NCI-H1092 (cell line): ENCODE measurements at places on chromosomes 7 and 10.

- no peak for DNase-seq
Measured at GRCh38 chr10:132532749-132533560, 4.6 kb upstream of the INPP5A start.

DNA sequence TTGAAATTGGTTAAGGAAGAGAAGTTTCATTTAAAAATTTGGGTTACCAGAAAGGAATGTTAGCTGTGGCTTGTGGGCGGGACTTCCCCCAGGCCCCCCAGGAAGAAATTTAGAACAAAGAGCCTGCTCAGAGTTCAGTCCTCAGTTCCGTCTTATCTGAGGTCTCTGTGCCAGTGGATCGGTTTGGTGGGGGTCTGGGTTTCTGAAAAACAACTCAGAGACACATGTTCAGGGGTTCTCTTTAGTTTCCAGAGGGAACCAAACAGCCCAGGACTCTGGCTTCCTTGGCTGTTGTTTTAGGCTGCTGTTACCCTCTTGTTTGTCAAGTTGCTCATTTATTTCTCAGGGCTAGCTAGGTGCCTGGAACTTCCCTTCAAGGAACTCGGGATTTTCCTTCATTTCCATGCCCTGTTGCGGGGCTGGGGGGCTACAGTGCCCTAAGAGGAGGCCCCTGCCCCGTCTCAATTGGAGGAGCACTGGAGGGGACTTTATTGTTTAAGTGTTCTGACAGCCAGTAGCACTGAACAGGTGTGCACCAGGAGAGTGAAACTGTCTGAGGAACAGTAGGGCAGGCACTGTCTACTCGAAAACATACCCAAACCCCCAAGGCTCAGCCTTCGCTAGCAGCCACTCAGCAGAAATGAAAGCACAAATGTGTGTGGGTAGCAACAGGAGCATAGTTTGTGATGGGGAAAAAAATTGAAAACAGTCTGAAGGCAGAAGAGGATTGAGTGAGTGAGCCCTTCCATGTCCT, 59.9 kb downstream of the ALOX5 start:
- no peak for DNase-seq

- DNase-seq: no peak
Measured at GRCh38 chr7:120718361-120718760, 139.6 kb downstream of the TSPAN12 start.

GRCh38 chr10:83990126-83990525, 149.2 kb upstream of the GHITM start:
- DNase-seq: no peak

- no peak for DNase-seq
Measured at GRCh38 chr7:80439894-80440821, 71.7 kb downstream of the GNAT3 start.

GRCh38 chr10:29957236-29957635, 102.2 kb downstream of the JCAD start:
- DNase-seq: no peak

DNA sequence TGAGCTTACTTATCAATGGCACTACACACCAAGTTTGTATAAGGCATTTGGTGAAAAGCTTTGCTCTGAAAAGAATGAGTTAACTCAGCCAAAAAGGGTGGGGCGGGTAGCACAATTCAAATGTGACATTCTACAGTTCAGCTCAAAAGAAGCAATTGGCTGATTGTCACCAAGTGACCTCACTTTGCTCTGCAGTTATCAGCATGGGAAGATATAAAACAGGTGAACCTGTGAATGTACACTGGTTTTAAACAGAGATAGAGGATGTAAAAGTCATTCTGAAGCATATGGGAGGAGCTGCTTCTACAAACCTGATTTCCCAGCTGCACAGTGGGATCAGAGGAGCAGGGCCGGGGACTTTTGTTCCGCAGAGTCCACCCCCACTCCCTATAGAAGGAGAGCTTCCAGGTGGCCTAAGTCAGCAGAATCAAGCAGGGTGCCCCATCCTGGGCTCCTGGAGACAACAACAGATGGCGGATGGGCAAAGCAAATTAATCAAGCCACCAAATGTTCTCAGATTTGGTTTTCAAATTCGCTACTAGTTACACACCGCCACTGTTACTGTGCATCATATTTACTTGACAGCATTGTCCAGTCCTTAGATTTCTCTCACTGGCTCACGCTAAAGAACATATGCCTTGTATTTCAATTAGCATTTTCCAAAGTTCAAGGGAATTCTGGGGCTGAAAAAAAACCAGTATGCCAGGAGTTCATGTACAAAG, 27.5 kb upstream of the NPVF start:
- DNase-seq: no peak

GRCh38 chr7:29005406-29005805, 47.3 kb upstream of the TRIL start:
- DNase-seq: no peak

GRCh38 chr7:138590154-138590553, 111.0 kb downstream of the SVOPL start:
- DNase-seq: no peak

DNA sequence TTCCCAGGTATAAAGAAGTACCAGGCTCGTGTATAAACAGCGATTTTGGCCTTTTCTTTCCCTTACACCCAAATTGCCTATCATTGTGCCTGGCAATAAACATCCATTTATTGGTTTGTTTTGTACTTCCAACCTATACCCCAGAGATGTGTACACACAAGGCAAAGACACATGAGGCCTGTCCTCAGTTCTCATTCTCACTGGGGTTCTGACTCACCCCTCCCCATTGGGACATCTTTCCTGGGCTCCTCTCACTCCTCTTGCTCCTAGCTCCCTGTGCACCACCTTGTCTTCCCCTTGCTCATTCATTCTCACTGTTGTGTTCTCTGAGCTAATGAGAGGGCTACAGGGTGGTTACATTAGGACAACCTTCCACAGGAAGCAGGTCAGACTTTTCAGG, 240.7 kb downstream of the ANK3 start:
- no peak for DNase-seq

DNA sequence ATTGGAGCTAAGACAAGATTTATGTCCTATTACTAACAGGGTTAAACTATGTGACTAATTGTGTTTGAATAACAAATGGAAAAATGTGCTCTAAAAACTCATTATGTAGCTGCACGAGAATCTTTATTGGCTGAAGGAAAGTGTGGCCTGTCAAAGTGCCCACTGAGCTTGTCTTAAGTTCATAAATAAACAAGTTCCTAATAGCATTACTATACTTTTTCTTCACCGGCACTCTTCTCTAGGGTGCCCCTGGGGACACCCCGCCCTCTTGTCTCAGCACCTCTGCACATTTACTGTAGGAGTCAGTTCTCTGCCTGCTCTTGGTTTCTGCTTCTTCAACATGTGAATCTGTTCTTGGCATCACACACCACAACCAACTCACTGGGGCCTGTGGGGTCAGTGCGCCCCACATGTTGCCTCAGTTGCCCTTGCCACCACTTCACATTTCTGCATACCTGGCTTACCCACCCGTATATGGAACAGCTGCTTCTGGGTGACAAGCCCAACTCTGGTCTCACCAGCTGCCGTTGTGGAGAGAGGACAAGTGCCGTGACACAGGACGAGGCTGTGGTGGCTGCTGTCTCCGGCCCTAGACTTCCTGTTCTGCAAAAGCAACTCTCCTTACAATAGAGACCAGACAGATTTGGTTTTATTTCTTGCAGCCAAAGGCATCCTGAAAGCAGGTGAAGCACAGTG, 96.3 kb upstream of the DDC start:
- DNase-seq: no peak

GRCh38 chr10:69650589-69651261, 20.7 kb downstream of the FAM241B start:
- DNase-seq: no peak

DNA sequence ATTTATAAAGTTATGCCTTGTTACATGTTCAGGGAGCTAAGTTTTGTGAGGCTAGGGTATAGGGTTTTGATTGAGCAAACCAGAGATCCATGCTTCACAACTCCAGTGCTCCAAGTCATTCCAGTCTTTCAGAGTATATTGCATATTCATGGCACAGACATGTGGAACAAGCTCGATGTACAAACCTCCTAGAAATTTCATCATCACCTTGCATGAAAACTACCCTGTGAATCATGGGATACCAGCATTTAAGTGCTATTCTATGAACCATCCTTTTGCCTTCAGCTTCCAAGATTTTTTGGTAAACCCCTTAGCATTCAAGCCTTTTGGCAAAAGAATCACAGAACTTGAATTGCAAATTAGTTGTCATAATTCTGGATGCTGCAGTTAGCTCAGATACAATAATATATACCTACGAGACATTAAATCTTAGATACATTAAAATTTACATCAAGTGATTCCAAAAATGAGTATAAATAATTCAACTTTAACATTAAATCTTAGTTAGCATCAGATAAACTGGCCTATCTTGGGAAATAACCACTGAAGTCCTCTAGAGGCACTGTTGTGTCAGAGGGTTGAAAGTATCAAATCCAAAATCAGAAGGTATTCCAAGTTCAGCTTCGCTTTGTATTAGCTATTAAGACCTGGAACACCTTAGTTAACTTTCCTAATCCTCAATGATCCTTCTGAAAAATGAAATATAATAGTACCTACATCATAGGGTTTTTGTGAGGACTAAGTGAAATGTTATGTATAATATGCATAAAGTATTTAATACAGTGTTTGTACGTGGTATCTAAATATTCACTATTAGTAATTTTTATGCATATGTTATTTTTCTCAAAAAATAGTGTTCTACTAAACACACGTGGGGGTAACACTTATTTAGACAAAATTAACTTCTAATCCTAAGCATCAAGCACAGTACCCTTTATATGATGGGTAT, 55.5 kb upstream of the CABCOCO1 start:
- no peak for DNase-seq

DNA sequence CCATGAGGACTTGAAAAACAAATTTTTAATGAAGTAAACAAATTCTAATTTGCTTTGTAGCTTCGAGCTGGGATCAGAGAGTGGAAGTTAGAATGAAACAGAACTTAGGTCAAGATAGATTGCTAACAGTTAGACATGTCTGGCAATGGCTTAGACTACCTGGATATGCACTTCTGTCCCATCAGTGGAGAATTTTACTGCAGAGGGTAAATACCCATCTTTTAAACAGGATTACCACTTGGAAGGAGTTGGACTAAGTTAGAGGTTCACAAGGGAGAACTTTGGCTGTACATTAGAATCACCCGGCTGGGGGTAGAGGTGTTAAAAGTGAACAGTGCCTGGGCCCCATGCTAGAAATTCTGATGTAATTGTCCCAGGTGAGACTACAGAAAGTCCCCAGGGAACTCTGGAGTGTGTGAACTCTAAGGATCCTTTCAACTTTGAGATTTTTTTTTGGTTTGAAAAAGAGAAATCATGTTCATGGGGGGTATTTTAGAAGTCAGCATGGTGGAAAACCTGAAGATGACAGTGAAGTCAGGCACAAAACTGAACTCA, 35.5 kb downstream of the ENTPD1 start:
- no peak for DNase-seq

- no peak for DNase-seq
Measured at GRCh38 chr10:118305730-118306129, 36.4 kb downstream of the FAM204A start.
